B cell (primary cell): ENCODE measurements at places on chromosomes 6 and 20.

- no peak for DNase-seq
Measured at GRCh38 chr20:3686867-3687321, 5.1 kb upstream of the ADAM33 start.

- DNase-seq: no peak
Measured at GRCh38 chr20:10853176-10853575, 179.4 kb upstream of the JAG1 start.

- DNase-seq: no peak
Measured at GRCh38 chr20:23349338-23350195, 1.0 kb upstream of the NXT1 start.

DNA sequence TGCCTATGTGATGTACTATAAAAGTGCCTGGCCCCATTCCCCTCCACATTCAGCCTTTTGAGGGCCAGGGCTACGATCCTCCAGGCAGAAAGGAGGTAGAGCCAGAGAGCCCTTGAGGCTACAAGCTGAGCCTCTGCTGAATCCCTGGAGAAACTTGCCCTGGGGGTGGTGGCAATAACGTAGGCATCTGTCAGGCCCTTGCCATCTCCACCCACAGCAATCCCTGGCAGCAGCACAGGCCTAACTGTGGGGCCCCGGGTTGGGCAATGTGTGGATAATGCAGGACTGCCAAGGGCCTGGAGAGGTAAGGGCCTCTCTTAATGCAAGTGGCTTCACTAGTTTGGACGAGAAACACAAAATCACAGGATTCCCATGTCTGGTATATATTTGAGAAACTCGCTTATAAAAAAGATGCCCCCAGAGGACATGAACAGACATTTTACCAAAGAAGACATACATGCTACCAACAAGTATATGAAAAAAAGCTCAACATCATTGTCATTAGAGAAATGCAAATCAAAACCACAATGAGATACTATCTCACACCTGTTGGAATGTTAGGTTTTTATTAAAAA lies 99.0 kb downstream of the QRSL1 start:
- no peak for DNase-seq

GRCh38 chr6:127518191-127518709 lies 885 bp downstream of the MTCL3 start:
- DNase-seq: no peak
